ENCODE measurements at places on chromosomes 16 and 17.

- peak; percentile 9 for DNase-seq
These were observed 117.6 kb downstream of the C16orf78 start for GRCh38 chr16:49491106-49491670.

GRCh38 chr16:31696968-31697743 lies 169.5 kb downstream of the AHSP start:
- no peak for DNase-seq

DNA sequence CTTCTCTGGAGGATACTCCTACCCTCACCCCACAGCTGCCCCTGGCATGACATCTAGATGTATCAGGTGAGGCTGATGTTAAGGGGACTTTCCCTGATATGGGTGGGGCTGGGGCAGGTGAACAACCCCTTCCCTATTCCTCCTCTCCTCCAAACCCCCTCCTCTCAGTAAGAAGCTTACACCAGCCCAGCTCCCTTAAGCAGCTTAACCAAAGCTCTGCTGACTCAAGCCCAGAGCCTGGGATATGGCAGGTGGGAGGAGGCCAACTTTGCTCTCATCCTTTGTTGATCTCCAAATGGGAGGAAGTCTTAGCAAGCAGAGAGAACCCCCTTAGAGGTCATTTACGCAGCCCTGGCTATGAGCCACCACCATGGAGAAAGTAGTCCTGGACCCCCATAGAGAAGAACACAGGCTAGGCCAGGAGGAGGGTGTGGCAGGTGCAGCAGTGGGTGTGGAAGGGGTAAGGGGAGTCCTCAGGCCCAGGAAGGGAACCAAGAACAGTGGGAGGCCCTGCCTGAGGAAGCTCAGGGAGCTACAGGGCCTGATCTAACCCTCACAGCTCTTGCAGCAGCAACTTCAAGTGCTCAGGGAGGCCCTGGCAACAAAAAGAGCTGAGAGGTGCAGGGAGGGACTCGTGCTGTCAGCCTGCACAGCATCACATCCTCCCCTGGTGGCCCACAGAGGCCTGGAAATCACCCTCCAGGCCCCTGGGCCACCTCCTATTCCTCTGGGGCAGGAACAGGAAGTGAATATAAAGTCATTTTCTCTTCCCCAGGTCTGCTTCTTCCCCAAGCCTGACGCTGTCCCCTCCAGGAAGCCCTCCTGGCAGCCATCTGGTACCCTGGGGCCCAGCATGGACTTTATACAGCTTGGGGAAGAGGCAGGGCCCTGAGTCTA lies 2.9 kb downstream of the UNC119 start:
- DNase-seq, result no peak

GRCh38 chr16:85291302-85292148 lies 179.3 kb upstream of the CIBAR2 start:
- DNase-seq, result no peak

DNA sequence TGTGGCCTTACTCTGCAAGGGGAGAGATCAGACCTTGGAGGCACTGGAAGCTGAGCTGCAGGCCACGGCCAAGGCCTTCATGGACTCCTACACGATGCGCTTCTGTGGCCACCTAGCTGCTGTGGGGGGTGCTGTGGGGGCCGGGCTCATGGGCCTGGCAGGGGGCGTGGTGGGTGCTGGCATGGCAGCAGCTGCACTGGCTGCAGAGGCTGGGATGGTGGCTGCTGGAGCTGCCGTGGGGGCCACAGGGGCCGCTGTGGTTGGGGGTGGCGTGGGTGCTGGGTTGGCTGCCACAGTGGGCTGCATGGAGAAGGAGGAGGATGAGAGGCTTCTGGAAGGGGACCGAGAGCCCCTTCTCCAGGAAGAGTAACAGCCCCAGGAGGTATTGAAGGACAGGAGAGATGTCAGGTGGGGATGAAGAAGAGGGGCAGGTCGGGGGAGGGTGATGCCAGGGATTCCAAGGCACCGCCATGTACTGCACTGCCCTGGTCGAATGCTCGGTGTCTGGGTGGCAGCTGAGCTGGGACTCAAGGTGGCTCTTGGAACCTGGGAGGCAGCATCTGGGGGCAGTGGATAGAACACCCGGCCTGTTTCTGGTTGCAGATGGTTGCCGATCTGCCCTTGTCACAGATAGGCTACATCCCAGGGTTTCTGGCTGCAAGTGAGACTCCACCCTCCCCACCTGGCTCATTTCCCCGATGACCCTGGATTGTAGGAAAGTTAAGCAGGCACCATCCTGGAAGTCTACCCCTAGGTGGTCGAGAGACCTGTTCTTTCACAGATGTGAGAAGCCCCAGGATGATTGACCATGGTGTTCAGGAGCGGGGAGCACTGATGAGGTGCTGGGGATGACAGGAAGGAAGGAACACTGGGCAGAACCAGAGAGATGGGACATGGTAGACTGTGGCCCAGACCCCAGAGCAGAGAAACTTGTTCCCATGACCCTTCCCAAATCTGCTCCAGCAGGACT lies 5.1 kb downstream of the RNF112 start:
- no peak for DNase-seq

DNA sequence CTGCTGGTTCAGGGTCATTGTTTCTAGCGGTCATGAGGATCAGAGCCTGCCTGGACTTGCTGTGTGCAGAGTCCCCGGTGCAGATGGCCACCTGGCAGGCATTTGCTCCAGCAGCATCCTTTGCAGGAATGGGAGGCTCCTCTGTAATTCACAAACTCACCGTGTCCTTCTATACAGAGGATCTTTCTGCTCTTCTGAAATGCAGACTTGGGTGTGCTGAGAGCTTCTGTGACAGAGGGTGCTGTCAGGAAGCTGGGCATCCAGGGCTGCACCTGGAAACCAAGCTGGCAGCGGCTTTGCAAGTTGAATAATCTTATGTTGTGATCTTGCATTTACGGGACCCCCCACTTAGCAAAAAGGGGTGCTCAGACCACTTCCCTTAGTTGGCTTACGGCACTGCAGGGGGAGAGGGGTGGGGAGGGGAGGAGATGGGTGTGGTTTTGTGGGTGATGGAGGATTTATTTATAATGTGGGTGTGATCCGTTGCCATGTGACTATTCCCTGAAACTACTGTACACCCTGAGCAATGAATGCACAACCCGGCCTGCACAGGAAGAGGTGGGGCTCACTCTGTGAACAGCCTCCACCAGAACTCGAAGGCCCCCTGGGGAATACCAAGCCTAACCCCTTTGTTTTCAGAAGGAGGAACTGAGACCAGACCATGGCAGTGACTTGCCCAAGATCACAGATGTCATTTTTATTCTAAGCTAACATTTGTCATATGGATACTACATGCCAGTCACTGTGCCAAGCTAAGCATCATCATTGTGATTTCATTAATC lies 178.3 kb downstream of the PRKCB start:
- DNase-seq, result no peak

DNA sequence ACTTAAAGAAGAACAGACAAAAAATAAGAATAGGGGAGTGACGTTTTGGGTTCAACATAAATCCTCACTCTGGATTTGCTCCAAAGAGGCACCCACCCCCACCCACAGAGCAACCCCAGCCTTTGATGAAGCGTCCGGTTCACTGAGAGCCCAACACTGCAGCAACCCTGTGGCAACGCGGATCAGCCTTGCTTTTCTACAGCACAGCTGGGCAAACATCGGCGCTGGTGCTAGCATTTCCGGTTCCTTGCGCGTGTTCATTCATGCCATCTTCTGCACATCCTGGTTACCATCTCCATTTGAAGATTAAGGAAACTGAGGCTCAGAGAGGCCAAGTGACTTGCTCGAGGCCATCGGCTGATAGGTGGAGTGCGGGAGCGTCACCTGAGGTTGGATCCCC lies 8.7 kb upstream of the GINS2 start:
- DNase-seq, result no peak

- no peak for DNase-seq
These were observed 37.7 kb downstream of the DUSP14 start for GRCh38 chr17:37527249-37527851.

All from RWPE2 (cell line).